ENCODE measurements at places on chromosomes 12 and 14.

GRCh38 chr12:104583301-104583700 lies 126.6 kb downstream of the CHST11 start:
- no peak for DNase-seq

GRCh38 chr12:118326991-118327390 lies 45.7 kb downstream of the TAOK3 start:
- DNase-seq, result no peak

- no peak for DNase-seq
These were observed 7.7 kb upstream of the PPTC7 start for GRCh38 chr12:110590806-110591326.

DNA sequence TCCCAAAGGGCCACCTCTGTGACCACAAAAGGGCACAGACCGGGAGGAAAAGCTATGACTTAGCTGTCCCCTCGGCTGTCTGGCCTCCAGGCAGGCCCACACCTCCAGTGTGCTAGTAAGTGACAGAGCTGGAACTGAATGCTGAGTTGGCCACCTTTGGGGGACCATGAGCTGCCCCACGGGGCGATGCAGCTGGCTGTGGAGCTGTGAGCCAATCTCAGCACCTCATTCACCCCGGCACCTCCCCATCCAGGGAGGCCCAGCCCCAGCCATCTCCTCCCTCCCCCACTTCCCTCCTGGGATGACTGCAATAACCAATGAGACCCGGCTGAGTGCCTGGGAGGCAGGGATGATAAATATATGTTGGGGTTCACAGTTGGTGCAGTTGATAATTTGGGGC lies 12.2 kb upstream of the TESC start:
- peak; percentile 77 for DNase-seq

GRCh38 chr12:28742791-28743190 lies 406.3 kb upstream of the FAR2 start:
- no peak for DNase-seq

GRCh38 chr12:120474616-120474960 lies 5.0 kb upstream of the SRSF9 start:
- no peak for DNase-seq

DNA sequence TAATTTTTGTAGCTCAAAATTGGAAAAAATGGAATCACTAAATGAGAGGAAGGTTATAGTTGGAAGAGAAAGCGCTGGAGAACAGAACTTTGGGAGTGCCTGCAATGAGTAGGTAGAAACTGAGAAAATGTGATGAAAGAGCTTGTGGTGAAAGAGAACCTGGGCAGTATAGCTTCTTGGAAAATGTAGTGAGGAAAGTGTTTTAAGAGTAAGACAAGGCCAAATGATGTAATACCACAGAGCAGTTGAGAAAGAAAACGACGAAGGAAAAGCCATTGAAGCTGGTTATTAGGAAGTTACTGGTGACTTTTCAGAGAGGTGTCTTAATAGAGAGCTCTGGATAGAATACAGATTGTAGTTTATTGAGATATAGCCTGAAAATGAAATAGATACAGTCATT lies 255.3 kb downstream of the AEBP2 start:
- DNase-seq, result no peak

GRCh38 chr14:61586544-61587055 lies 108.7 kb upstream of the HIF1A start:
- DNase-seq, result no peak

DNA sequence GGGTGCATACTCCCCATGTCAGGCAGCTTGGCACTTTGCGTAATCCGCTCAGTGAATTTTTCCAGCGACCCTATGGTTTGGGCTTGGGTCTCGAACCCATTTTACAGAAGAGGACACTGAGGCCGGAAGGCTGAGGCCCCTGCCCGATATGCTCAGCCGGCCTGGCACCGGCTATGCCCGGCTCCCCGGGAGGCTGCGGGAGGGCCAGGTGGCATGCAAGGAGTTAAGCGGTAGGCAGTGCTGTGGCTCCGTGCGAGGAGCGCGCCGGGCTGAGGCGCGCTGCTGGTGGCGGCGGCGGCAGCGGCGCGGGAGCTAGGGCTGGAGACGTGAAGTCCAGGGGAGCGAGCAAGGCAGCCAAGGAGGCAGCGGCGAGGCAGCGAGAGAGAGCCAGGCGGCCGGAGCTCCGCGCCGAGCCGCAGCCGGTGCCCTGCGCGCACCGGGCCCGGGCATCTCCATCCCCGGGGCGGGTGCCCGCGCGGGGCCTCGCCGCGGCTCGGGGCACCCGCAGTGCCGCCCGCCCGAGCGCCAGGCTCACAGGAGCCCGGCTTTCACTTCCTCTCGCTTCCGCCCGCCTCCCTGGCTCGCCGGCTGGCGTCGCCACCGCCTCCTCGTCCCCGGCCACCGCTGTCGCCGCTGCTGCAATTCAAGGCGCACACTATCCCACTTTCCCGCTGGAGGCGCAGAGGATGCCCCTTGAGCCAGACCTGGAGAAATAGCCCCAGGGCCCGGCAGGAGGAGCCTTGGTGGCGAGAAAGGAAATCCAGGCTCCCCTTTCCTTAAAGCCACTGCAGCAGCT lies at the start of gene WSCD2:
Gene WSCD2, plus strand, starts transcription at position 272 of the 796 bp plus-strand sequence. CDS start 66,545 bp downstream, outside the sequence.
- no peak for DNase-seq

DNA sequence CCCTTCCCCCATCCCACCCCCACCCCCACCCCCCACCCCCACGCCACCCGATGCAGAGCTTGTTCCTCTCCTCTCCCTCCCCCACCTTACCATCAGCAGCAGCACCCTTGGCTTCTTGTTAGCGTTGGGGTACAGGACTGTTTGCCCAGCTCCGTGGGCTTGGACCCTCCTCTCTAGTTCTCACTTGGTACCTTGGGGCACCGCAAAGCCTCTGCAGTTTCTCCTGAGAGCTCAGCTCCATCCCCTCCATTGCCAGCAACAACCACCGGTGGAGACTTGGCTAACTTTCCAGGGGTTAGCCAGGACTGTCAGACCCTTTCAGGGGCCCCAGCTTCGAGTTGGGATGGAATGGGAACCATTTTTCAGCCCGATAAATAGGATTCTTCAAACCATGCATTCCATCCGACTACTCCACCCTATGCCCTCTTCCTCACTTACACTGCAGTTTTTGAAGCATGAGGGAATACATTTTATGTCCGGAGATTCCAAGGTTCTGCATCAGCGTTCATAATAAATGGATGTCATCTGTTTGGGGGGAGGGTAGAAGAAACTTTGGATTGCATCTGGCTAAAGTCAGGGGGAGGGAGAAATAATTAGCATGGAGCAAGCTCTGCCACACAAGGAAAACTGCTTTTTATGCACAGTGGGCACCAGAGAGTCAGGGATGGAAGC lies 1.1 kb downstream of the SCN8A start:
- no peak for DNase-seq

DNA sequence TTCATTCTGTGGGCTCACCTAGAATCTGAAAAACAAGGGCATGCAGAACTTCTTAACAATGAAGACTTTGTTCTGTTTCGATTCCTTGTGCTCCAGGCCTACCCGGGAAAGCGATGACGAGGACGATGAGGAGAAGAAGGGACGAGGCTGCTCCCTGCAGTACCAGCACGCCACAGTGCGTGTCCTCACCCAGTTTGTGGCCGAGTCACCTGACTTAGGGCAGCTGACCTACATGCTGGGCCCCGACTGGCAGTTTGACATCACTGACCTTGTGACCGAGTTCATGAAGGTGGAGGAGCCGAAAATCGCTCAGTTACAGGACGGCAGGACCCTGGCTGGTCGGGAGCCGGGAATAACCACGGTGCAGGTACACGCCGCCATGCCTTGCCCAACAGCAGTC lies 585.4 kb downstream of the AACS start:
- no peak for DNase-seq

GRCh38 chr12:47894068-47894467 lies 10.7 kb downstream of the VDR start:
- no peak for DNase-seq

GRCh38 chr12:120101182-120101581 lies 15.4 kb downstream of the RAB35 start:
- DNase-seq, result no peak

DNA sequence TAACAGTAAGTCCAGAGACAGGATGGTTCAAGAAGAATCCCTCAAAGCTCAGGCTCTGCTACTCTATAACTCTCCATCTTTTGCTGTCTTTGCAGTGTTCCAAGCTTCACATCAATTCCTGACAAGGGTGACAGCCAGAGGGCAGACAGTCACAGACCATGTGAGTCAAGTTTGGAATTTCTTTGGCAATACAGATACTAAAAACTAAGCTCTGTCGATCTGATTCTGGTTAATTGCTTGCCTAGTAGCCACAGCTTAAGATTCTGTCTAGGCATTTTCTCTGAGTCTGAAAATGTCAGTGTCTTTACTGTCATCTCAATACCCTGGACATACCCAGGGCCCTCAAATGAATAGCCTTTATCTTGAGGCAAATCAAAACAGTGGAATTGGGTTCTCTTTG lies 153.7 kb downstream of the CEP128 start:
- DNase-seq, result no peak

Data from NCI-H1436 (cell line).